ENCODE measurements at places on chromosomes 5 and 9. TPM values are rescaled to one million over a fixed set of nuclear protein-coding genes. Genes with fewer than 3 reads are reported as not detected.

- DNase-seq: no peak
Observed at GRCh38 chr9:25254051-25254450, 424.2 kb downstream of the TUSC1 start.

The FAM221B gene
- total RNA-seq: not detected

GRCh38 chr9:96100385-96101300 lies 201.3 kb downstream of the HSD17B3 start:
- DNase-seq: no peak

The SLC46A2 gene
- not detected for total RNA-seq

DNA sequence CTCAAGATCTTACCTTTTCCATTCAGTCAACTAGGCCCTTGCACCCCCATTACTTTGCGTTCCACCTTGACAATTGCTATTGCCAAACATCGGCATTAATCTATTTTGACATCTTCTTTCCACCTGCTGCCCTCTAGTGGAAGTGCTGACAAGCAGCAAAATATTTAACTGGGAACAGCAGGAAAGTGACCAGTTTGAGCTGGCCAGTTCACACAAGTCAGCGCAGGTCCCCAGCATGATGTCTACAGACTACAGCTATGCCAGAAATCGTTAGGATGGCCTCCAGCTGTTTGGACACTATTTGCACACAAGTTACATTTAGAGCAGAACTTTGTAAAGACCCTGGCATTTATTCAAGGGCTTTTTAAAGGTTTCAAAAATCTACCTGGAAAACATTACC lies 160.1 kb downstream of the GHR start:
- DNase-seq: no peak

- DNase-seq: no peak
Observed at GRCh38 chr9:27203783-27204182, 93.2 kb downstream of the EQTN start.

The TAF1L gene
- total RNA-seq: not detected

DNA sequence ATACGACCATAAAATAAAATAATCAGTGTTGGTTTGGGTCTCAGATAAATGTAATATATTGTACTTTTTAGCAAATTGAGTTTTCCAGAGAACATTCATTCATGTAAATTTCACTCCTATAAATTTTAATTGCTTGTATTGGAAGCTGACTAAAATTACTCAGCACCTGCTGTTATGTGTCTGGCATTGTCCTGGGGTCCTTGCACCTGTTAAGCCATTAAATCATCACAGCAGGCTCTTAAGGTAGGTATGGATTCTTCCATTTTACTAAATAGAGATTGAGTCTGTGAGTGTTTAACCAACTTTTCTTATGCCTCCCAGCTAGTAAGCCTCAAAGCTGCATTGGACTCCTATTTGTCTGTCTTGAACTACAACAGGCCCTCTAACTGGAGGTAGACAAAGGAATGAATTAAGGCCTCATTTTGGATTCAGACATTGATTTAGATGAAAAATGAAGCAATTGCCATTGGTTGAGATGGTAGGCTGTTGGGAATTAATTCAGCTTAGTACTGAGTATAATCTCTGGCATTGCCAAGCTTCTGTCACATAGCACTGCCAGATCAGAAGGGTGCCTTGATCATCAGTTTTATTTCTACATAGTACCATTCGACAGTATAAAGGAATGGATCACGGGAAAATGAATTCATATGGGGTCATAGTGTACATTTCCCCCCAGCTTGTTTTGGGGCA lies 78.9 kb downstream of the PARP8 start:
- no peak for DNase-seq

The CCDC171 gene
- total RNA-seq: 0.71 TPM

GRCh38 chr5:88693071-88693932 lies 189.7 kb downstream of the MEF2C start:
- DNase-seq: no peak

The IFNA13 gene
- total RNA-seq: not detected

The WWC1 gene
- 1.7 TPM for total RNA-seq
